NCI-H187 treated with DMSO at 0.1 percent for 48 hours (cell line): ENCODE measurements at places on chromosomes 12 and 14.
A peak's percentile ranks its signal among the peaks of the same experiment; 100 is the strongest.

DNA sequence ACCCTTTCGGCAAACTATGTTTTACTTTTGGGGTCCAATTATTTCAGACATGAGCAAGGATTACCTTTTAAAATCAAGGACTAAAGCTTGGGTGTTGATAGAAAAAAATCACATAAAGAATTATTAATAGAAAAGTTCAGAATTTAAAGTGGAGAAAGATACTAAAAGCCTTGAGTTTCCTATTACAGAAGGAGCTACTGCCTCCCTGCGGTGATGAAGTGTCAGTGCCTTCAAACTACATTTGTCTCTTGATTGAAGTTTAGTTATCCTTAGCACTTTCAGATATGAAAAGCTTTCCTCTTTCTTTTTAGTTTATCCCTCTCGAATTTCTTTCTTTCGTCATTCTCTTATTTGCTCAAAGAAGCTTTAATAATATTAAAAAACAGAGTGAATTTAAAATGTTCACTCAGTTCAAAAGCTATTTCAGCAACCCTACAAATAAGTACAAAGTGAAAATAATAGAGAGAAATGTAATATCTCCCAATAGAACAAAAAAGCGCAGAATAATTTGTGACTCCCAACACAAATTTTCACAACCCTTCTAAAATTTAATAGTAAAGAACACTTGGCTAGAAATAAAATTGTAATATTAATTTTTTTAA lies 87.6 kb downstream of the SEC23A start:
- DNase-seq, result peak; percentile 33

- no peak for DNase-seq
Observed at GRCh38 chr12:102063069-102063468, 1.3 kb upstream of the WASHC3 start.

GRCh38 chr14:81653626-81654025 lies 120.0 kb upstream of the SEL1L start:
- no peak for DNase-seq

DNA sequence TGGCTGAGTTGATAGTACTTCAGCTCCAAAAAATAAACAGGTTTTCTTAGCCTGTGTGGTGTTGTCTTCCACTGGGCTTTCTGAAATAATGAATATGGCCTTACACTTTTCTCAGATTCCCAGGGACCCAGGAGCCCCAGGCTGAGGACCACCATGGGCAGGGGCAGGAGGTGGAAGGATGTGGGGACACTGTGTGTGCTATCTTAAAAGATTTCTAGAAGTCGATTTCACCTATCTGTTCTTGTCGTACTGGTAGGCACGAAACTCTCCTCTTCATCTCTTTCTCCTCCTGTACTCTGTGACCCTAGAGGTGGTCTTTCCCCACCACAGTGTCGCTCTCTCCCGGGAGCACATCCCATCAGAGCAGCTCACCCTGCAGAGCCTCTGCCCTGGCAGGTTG lies 107.7 kb upstream of the FKBP4 start:
- no peak for DNase-seq

- no peak for DNase-seq
Observed at GRCh38 chr12:93008044-93008778, 79.1 kb upstream of the EEA1 start.

DNA sequence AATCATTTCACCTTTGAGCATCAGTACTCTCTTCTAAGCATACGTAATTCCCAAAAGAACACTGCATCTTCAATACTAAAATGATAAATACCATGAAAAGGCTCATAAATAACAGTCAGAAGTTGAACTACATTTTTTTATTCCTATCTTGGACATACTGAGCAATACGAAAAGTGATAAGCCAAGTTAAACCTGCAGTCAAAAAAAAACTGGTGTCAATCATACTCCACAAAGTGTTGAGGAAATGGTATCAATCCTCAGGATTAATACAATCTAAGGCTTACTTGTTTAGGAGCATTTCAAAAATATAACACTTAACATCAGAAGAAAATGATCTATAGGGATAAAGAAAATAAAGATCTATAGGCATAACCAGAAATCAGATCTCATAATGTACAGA lies 5.5 kb downstream of the BTG1 start:
- no peak for DNase-seq

GRCh38 chr12:109385339-109386058 lies 37.8 kb downstream of the MYO1H start:
- peak; percentile 28 for DNase-seq

DNA sequence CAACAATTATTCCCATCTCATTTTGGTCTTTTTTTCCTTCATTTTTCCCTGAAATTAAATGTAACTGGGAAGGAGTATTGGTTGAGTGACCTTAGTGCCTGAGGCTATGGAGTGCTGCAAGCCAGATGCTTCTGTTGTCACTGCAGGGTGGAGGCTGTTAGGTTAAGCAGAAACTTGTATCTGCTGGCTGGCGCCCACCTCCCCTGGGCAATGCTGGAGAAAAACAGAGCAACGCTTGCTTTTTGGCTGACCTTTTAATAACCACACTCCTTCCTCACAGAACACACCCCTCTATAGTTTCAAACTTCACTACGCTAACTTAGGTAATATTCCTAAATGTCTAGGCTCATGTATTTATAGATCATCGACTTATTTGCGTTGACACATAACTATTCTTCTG lies 583.5 kb upstream of the NOVA1 start:
- DNase-seq, result no peak

DNA sequence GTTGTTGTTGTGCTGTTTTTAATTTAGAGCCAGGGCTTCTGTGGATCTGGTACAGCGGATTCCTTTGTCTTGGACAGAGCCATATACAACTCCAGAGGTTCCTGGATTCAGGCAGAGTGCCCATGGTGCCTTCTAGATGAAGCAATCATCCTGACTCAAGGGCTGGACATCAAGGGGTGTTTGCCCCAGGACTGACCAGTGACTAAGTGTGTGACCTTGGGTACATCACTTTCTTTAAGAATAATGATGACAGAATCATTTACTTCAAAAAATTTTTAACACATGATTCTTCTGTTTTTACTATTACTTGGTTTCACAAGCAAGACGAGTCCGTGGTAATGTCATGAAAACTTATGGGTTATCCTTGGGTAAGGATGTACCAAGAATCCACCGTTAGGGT lies 397.3 kb downstream of the ZFP36L1 start:
- no peak for DNase-seq

- DNase-seq, result no peak
Observed at GRCh38 chr14:98599082-98599481, 672.9 kb downstream of the BCL11B start.

DNA sequence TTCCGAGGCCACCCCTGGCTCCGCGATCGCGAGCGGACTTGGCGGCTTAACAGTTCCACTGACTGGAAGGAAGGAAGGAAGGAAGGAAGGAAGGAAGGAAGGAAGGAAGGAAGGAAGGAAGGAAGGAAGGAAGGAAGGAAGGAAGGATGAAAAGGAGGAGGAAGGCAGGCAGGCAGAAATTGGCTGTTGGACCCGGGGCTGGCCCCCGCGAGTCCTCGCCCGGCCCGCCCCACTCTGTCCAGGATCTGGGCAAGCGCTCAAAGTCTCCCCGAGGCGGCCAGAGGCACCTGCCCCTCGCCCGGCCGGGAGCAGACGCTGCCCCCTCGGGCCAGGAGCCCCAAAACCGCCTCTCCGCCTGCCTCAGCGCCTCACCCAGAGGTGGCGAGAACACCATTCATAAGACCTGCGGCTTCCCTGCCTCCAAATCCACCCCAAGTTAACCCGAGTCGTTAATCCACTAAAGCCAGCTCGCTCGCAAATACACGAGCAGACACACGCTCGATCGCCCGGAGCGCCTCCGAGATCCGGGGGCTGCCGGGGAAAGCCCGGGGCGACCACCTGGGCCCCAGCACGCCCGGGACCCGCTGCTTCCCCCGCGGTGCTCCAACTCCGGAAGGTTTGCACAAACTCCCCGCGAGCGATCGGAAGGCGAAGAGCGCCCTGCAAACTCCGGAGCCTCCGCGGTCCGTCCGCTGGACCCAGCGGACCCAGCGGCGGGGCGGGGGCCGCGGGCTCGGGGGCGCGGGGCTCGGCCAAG lies 844 bp downstream of the DPF3 start:
- no peak for DNase-seq

GRCh38 chr12:64611341-64612284 lies 1.3 kb downstream of the RASSF3 start:
- DNase-seq, result no peak
